ENCODE measurements at places on chromosomes 12 and 14.

GRCh38 chr14:30243805-30244204, 315.2 kb upstream of the G2E3 start:
- H3K36me3 ChIP-seq: no peaks in the 10 kb centered on the region
- no peak overlapping the region for H3K27ac ChIP-seq
- H3K4me1 ChIP-seq: no peaks in the 10 kb centered on the region

DNA sequence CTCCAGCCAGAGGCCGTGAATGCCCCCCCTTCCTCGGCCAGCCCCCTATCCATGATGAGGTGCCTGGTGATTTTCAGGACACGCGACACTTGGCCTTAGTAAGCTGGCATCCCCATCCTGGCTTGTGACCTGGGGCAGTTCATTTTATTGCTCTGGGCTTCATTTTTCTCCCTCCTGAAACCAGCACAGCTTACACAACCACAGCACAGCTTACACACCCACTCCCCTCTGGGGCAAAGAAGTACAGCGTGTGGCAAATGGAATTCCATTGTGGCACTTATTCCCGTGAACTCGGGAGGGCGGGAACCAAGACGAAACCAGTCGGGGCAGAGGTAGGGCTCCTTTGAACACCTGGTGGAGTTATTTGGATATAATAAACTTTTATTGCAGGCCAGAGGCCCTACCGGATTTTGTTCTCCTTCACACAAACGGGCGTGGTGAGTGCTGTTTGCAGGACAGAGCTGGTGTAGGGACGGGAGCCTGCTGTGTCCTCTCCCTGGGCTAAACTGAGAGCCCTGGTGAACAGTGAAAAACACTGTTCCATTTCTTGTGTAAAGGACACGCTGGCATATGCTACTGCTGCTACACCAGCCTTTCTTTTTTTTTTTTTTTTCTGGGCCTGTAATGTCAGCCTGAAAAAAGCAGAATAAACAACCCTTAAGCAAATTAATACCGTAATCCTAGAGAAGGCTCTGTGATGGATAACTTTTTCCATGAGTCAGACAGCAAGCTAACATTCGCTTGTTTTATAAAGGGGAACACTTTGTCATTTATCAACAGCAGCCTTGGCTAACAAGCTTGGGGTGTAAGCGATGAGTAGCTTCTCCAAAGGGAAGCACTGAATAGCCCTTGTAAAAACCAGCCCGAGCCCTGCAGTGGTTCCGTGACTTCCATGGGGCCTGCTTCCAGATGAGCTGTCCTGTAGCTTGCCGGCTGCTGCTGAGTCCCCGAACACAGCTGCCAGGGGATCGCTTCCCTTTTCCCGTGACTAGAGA, 29.3 kb downstream of the CD9 start:
- H3K36me3 ChIP-seq: no peaks in the 10 kb centered on the region
- DNase-seq: no peak

GRCh38 chr12:68510397-68510796, 100.3 kb upstream of the RAP1B start:
- H3K4me3 ChIP-seq: no peak overlapping the region
- no peaks in the 10 kb centered on the region for H3K27me3 ChIP-seq
- no peaks in the 10 kb centered on the region for H3K36me3 ChIP-seq
- no peak overlapping the region for H3K27ac ChIP-seq
- DNase-seq: no peak

GRCh38 chr14:96705422-96706092, 91.6 kb upstream of the VRK1 start:
- H3K27ac ChIP-seq: no peak overlapping the region
- H3K4me1 ChIP-seq: no peaks in the 10 kb centered on the region
- H3K4me3 ChIP-seq: no peak overlapping the region
- H3K27me3 ChIP-seq: peaks cover 37% of the 10 kb centered on the region
- no peaks in the 10 kb centered on the region for H3K36me3 ChIP-seq
- no peak for DNase-seq

DNA sequence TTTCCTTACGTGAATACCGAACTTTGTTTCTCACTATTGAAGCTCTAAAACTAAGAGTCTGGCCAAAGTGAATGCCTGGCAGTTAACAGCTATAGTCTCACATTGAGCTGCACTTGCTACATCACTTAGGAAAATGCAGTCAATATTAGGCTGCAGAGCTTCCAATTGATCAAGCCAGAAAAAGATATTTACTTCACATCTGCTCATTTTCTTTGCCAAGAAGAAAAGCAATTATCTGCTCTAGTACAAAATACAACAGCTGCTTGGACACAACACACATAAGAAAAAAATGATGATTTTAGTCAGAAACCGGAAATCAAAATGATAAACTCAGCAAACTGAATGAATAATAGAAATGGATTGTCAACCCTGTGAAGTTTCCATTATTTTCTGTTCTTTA, 45.4 kb downstream of the TMTC1 start:
- no peak overlapping the region for H3K4me3 ChIP-seq
- H3K36me3 ChIP-seq: no peaks in the 10 kb centered on the region
- no peaks in the 10 kb centered on the region for H3K4me1 ChIP-seq
- no peak for DNase-seq

DNA sequence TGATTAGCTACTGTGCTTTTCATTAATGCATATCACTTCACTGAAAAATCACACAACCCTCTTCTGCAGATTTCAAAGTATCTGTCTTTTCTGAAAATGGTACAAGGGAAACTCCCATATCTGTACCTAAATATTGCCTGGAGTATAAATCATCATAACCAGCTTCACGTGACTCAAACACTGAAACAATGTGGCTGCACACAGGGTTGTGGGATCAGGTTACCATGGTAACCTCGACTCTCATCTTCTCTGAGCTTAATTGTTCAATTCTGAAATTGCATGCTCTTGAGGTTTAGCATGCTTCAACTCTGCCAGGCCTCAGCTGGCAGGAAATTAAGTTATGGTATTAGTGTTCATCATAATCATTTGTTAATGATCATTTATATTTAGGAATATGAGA, 77.5 kb upstream of the CPSF6 start:
- H3K4me3 ChIP-seq: no peak overlapping the region
- H3K4me1 ChIP-seq: peaks cover 5% of the 10 kb centered on the region

DNA sequence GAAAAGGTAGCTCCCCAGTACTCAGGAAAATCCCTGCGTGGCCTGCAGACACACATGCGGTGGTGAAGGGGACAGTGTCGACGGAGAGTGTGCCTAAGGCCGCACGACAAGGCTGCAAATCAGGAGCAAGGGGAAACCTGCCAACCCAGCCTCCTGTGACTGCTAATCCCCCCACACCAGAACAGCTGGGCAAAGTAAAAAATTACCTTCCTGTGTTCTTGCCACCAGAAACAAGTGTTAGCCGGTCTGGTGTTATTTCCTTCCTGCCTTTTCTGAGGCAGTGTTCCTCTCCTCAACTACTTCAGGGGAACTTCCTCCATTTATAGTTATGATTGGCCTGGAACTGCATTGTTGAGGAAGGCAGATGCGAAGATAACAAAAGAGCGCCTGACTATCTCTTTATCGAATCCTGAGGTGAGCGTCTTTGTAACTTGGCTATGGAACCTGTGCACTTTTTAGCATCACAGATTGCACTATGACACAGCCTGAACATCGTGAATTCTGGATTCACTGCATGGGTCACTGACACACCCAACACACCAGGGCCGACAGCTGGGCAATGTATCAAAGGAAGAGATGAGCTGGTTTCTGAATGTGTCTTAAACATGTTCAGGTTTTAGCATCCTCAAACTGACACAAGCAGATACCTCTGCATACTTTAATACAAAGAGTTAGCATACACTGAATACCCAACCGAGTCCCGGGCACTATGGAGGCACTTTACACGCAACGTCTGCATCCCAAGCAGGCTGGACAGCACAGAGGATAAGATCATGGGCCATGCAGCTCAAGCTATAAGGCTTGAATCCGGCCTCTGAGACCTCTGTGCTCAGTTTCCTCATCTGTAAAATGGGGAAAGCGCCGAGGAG, 28.9 kb downstream of the SLC15A4 start:
- no peaks in the 10 kb centered on the region for H3K27me3 ChIP-seq
- peaks cover 11% of the 10 kb centered on the region for H3K36me3 ChIP-seq
- no peak overlapping the region for H3K4me3 ChIP-seq
- peak overlapping the region; percentile 95 for H3K27ac ChIP-seq
- peak; percentile 54 for DNase-seq

GRCh38 chr12:1080520-1081223, 89.6 kb downstream of the ERC1 start:
- no peak for DNase-seq
- no peak overlapping the region for H3K27ac ChIP-seq
- H3K4me3 ChIP-seq: no peak overlapping the region
- peaks cover 2% of the 10 kb centered on the region for H3K36me3 ChIP-seq

DNA sequence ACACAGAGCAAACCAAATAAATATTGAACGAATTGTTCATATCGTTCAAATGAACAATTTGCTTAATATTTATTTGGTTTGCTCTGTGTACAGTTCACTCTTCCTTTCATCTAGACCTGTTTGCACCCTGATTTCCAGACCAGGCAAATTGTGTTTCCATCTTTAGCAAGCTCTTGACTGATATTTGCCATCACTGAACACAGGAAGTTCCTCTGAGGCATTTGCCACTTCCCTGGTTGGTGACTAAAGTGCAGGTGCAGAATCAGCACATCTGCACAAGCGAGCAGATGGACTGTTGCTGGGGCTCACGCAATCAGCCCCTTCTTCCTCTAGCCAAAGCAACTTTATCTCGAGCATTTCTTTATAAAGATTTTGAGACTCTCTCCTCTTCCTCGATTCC, 112.9 kb downstream of the DAAM1 start:
- no peak overlapping the region for H3K4me3 ChIP-seq
- peaks cover 14% of the 10 kb centered on the region for H3K4me1 ChIP-seq
- DNase-seq: no peak
- H3K27ac ChIP-seq: no peak overlapping the region
- no peaks in the 10 kb centered on the region for H3K27me3 ChIP-seq

DNA sequence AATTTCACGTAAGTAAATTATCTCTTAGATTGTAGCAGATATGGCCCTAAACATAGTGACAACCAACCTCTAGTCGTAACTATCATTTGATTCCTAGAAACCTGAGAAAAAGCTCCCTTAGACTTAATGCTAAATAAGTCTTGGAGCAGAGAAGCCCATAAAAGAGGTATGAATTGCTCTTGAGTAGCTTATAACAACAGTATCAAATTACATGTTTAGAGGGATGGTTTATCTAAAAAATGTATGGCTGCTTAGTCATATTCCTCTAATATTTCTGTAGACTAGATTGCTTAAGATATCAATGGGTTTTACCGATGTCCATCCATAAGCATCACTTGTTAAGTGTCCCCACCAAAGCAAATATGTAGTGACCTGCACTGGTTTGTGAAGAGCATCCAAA, 259.7 kb downstream of the NELL2 start:
- no peak for DNase-seq
- H3K27ac ChIP-seq: no peak overlapping the region
- no peak overlapping the region for H3K4me3 ChIP-seq
- H3K4me1 ChIP-seq: no peaks in the 10 kb centered on the region
- peaks cover 7% of the 10 kb centered on the region for H3K36me3 ChIP-seq

DNA sequence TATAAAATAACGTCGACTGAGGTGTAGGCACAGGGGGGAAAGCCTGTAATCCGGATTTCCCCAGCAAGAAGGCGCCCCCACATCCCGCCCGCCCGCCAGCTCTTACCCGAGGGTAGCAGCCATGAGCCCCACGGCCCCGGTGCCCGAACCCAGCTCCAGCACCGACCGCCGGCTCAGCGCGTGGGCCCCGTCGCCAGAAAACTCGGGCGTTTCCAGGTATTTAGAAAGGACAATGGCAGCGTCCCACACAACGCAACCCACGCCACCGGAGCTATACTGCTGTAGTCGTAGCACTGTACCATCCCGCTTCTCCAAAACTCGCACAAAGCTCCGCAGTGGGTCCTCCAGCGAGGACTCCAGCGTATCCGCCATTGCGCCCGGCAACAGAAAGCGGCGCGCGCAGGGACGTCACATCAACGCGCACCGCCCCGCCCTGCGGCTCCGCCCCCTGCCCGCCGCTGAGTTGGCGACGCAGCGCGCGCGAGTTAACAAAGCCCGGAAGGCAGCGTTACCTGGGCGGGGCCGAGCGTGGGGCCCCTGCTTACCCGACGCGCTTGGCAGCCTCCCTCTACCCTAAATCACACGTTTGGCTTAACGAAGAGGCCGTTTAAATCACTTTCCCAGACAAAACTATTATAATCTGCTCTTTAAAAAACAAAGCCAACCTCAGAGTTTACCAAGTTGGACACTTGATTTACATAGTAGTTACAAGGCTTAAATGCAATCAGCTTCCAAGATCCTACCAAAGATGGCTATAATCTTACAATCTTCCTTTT, at the start of gene VCPKMT:
TSS of gene VCPKMT (minus strand) at position 392 of the 776 bp plus-strand sequence. CDS start at position 372, 20 bp downstream.
- H3K27ac ChIP-seq: peak within 1 kb of the TSS; percentile 97
- H3K36me3 ChIP-seq: no peaks in the 10 kb centered on the region
- H3K4me3 ChIP-seq: peak within 1 kb of the TSS; percentile 75
- DNase-seq: peak; percentile 94

- no peak overlapping the region for H3K4me3 ChIP-seq
- H3K27me3 ChIP-seq: no peaks in the 10 kb centered on the region
- H3K27ac ChIP-seq: no peak overlapping the region
Measured at GRCh38 chr14:100202712-100203111, 36.2 kb upstream of the YY1 start.

GRCh38 chr12:60752589-60752988, 1156.8 kb downstream of the SLC16A7 start:
- H3K4me3 ChIP-seq: no peak overlapping the region
- no peak overlapping the region for H3K27ac ChIP-seq
- H3K36me3 ChIP-seq: no peaks in the 10 kb centered on the region
- no peaks in the 10 kb centered on the region for H3K27me3 ChIP-seq
- no peaks in the 10 kb centered on the region for H3K4me1 ChIP-seq

GRCh38 chr14:87241018-87241768, 751.8 kb downstream of the GALC start:
- H3K36me3 ChIP-seq: no peaks in the 10 kb centered on the region
- no peaks in the 10 kb centered on the region for H3K27me3 ChIP-seq
- H3K4me3 ChIP-seq: no peak overlapping the region
- DNase-seq: no peak
- H3K27ac ChIP-seq: no peak overlapping the region
- H3K4me1 ChIP-seq: no peaks in the 10 kb centered on the region

GRCh38 chr12:58757422-58757821, 162.9 kb downstream of the LRIG3 start:
- no peaks in the 10 kb centered on the region for H3K27me3 ChIP-seq
- H3K4me1 ChIP-seq: no peaks in the 10 kb centered on the region
- DNase-seq: no peak
- H3K36me3 ChIP-seq: no peaks in the 10 kb centered on the region
- H3K4me3 ChIP-seq: no peak overlapping the region

DNA sequence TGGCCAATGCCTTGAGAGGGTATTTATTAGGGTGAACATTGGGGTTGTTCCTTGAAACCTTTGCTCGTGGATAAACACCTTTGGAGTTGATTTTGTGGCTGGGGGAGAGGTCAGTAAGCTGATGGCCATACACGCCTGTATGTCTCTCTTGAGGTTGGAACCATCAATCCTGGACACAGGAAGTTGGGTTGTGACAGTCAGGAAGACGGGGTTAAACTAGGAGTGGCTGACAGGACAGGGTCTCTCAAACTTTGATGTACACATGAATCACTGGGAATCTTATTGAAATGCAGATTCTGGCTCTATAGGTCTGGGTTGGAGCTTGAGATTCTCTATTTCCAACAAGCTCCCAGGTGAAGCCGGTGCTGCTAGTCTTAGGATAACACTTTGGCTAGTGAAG, 12.8 kb upstream of the WSCD2 start:
- H3K4me1 ChIP-seq: no peaks in the 10 kb centered on the region
- DNase-seq: no peak
- no peaks in the 10 kb centered on the region for H3K36me3 ChIP-seq
- no peak overlapping the region for H3K27ac ChIP-seq
- H3K27me3 ChIP-seq: no peaks in the 10 kb centered on the region

- H3K4me1 ChIP-seq: no peaks in the 10 kb centered on the region
- no peak overlapping the region for H3K27ac ChIP-seq
- H3K27me3 ChIP-seq: no peaks in the 10 kb centered on the region
- peaks cover 6% of the 10 kb centered on the region for H3K36me3 ChIP-seq
- H3K4me3 ChIP-seq: no peak overlapping the region
- DNase-seq: no peak
Measured at GRCh38 chr12:39327510-39327909, 115.4 kb downstream of the KIF21A start.

Measured in T-cell (primary cell).